ENCODE measurements at places on chromosomes 2 and 18. TPM values are rescaled to one million over a fixed set of nuclear protein-coding genes. Genes with fewer than 3 reads are reported as not detected.
A peak's percentile ranks its signal among the peaks of the same experiment; 100 is the strongest.

GRCh38 chr2:227340106-227340505 is 15.1 kb downstream of the MFF start:
- no peak for DNase-seq
- H3K4me3 ChIP-seq = no peak overlapping the region
- H3K36me3 ChIP-seq = peaks cover 51% of the 10 kb centered on the region
- H3K4me1 ChIP-seq = no peaks in the 10 kb centered on the region
- H3K27ac ChIP-seq = no peak overlapping the region

Gene HRH4
- total RNA-seq = 0.18 TPM

Gene HOXD11
- total RNA-seq = not detected

Gene VWC2L
- total RNA-seq = not detected

Gene COPS9
- total RNA-seq = 202 TPM

DNA sequence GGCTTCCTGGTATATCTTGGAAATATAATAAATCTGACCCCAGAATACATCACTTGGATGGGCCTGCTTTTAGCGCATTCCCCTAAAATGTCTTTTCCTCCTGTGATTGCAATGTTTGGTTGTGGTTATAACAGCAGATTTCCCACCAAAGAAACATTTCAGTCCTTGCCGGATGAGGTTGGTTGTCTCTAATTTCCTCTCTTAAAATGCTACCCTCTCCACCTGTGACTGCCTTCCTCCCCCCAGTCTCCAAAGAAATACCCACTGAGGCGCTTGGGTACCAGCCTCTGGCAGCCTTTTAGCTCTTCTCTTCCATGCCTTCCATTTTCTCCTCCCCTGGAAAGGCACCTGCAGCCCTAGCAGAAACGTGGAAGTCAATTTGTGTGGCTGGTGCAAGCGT is 102.1 kb upstream of the SIX3 start:
- H3K4me3 ChIP-seq = no peak overlapping the region
- H3K27me3 ChIP-seq = no peaks in the 10 kb centered on the region
- no peak for DNase-seq
- no peaks in the 10 kb centered on the region for H3K36me3 ChIP-seq

Gene KCNG3
- 2.1 TPM for total RNA-seq

Gene ACTG2
- total RNA-seq = not detected

Gene LYPD6B
- total RNA-seq = 10.0 TPM

Gene RFX8
- not detected for total RNA-seq

Gene PDE11A
- 1.4 TPM for total RNA-seq

GRCh38 chr2:114699423-114699944 is 257.0 kb downstream of the DPP10 start:
- no peak for DNase-seq
- no peaks in the 10 kb centered on the region for H3K27me3 ChIP-seq
- no peaks in the 10 kb centered on the region for H3K36me3 ChIP-seq
- H3K27ac ChIP-seq = no peak overlapping the region
- H3K4me1 ChIP-seq = no peaks in the 10 kb centered on the region

DNA sequence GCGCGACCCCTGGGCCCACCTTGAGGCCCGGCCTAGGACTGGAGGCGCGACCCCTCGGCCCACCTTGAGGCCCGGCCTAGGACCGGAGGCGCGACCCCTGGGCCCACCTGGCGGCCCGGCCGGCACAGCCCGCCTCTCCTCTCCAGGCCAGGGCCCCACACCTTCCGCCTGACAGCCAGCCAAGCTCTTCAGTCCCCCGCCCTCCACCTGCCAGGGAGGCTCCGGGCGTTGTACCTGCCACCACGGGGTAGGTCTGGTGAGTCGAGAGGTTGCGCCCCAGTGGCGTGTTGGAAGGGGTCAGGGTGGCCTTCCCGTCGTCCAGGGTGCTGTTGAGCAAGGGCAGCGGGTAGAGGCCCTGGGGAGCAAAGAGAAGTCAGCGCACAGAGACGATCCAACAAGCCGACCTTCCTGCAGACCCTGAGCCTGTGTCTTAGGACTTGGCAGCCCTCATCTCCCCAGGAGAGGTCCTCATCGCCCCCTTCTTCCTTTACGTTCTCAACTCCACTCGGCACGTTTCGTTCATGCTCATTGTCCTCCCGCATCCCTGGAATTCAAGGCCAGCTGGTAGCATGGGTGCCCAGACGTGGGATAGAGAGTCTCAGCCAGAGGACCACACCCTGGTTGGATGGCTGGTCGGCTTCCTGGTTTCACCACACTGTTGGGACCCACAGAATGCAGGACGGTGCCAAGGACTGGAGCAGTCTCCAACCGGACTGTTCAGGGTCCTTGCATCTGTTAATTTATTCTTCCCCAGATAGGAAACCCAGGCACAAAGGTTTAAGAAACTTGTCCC is 42.2 kb downstream of the PAX8 start:
- H3K27me3 ChIP-seq = no peaks in the 10 kb centered on the region
- peak overlapping the region; percentile 66 for H3K4me3 ChIP-seq
- peaks cover 54% of the 10 kb centered on the region for H3K4me1 ChIP-seq
- peak; percentile 41 for DNase-seq
- H3K36me3 ChIP-seq = peaks cover 8% of the 10 kb centered on the region

GRCh38 chr2:204898928-204899640 is 353.8 kb downstream of the PARD3B start:
- no peak overlapping the region for H3K27ac ChIP-seq
- H3K27me3 ChIP-seq = no peaks in the 10 kb centered on the region
- H3K4me3 ChIP-seq = no peak overlapping the region
- H3K36me3 ChIP-seq = no peaks in the 10 kb centered on the region

Gene LOXL3
- 3.1 TPM for total RNA-seq

DNA sequence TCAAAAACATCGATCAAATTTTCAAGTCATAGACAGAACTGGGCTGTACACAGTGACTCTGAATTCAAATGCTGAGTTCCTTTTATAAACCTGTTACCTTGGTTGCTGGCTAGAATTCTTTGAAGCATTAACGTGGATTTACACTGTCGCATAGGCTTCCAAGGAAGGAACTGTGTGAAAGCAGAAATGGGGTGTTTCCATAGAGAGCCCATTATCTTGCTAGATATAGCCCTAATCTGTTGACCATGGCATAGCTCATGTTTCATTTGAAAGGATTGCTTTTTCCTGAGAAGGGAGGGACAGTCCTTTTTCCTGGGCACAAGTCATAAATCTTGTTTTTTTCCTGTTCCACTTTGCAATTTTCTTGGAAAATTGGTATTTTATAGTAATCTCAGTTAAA is 73.8 kb upstream of the NEUROD1 start:
- H3K27me3 ChIP-seq = no peaks in the 10 kb centered on the region
- no peak overlapping the region for H3K27ac ChIP-seq
- H3K4me3 ChIP-seq = no peak overlapping the region
- no peaks in the 10 kb centered on the region for H3K36me3 ChIP-seq

GRCh38 chr2:54630858-54631497 is 92.5 kb upstream of the EML6 start:
- H3K36me3 ChIP-seq = peaks cover 69% of the 10 kb centered on the region
- no peaks in the 10 kb centered on the region for H3K4me1 ChIP-seq
- no peak overlapping the region for H3K4me3 ChIP-seq
- no peak for DNase-seq
- no peak overlapping the region for H3K27ac ChIP-seq

Gene ARHGAP15
- not detected for total RNA-seq

Gene ASNSD1
- total RNA-seq = 14.8 TPM

DNA sequence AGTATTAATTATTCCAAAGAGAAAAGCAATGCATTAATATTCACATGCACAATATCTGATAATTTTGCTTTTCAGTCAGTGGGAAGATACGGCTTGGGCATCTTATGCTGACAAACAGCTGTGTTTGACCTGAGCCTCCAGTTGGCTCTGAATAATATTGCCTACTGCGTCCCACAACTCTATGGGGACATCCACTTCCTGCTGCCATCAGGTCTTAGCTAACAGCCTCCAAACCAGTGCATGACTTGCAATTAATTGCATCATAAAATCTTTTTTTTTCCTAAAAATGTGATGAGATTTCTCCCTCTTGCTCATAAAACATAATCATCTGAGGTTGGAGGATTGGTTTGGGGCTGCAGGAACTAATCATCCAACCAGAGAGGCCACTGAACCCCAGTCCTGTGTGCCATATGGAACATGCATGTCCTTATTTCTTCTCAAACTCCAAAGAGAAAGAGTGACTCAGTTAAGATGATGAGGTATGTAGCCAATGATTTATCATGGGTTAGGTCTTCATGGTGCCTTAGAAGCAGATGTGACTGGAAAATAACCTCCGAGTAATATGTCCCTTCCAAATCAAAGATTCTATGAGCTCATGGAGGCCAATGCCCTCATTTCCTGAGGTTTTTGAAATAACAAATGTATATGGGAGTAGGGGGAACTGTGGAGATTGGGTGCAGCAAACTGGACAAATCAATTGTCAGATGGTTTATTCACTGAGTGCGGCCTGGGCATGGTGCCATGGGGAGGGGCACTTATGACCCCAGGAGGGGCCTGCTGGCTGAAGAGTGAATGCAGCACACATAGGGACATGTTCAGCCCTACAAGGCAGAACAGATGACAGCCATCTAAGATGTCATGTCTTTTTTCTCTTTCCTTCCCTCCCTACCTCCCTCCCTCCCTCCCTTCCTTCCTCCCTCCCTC is 39.4 kb downstream of the EDAR start:
- DNase-seq = no peak
- H3K27ac ChIP-seq = no peak overlapping the region
- 0 out of 2 replicates have a peak, but pooled peaks cover 7% of the 10 kb centered on the region for H3K27me3 ChIP-seq
- H3K4me3 ChIP-seq = no peak overlapping the region

Gene DSC1
- 0.09 TPM for total RNA-seq

DNA sequence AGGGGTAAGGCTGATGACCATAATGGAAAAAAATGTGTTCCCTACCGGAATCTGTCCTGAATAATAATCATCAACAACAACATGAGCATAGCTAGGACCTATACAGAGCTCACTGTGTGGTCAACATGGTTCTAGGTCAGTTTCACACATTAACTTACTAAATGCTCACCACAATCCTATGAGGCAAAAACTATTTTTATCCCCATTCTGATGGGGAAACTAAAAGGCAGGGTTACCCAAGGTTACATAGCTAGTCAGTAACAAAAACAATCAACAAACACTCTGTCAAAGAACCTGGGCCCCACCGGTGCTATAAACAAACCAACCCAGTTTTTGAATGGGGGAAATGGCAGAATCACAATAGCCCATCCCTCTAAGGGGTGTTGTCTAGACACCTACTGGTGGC is 40.1 kb downstream of the AOX1 start:
- H3K36me3 ChIP-seq = no peaks in the 10 kb centered on the region
- no peaks in the 10 kb centered on the region for H3K27me3 ChIP-seq
- H3K27ac ChIP-seq = no peak overlapping the region
- H3K4me1 ChIP-seq = peaks cover 12% of the 10 kb centered on the region
- DNase-seq = no peak

- no peaks in the 10 kb centered on the region for H3K36me3 ChIP-seq
- no peak for DNase-seq
- no peak overlapping the region for H3K27ac ChIP-seq
- H3K27me3 ChIP-seq = peaks cover 68% of the 10 kb centered on the region
- no peaks in the 10 kb centered on the region for H3K4me1 ChIP-seq
- H3K4me3 ChIP-seq = no peak overlapping the region
Measured at GRCh38 chr2:7951490-7951889, 730.4 kb upstream of the ID2 start.

DNA sequence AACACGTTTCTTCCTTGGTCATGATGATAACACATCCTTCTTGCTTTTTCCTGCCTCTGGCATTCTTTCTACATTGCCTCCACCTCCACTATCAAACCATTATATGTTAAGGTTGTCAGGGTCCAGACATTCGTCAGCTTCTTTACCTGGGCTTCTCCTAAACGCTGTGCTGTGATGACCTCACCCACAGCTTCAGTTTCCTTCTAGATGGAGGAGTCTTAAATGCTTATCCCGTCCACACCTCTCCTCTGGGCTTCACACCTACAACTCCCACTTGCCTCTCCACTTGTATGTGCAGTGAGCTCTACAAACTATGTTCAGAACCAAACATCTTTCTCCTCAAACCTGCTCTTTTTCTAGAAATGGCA is 666 bp upstream of the STAT1 start:
- no peak overlapping the region for H3K27ac ChIP-seq
- no peak for DNase-seq
- no peaks in the 10 kb centered on the region for H3K36me3 ChIP-seq
- H3K27me3 ChIP-seq = no peaks in the 10 kb centered on the region
- H3K4me1 ChIP-seq = peaks cover 4% of the 10 kb centered on the region
- peak overlapping the region; percentile 78 for H3K4me3 ChIP-seq

Gene LYG2
- total RNA-seq = not detected

Gene ALPI
- not detected for total RNA-seq

DNA sequence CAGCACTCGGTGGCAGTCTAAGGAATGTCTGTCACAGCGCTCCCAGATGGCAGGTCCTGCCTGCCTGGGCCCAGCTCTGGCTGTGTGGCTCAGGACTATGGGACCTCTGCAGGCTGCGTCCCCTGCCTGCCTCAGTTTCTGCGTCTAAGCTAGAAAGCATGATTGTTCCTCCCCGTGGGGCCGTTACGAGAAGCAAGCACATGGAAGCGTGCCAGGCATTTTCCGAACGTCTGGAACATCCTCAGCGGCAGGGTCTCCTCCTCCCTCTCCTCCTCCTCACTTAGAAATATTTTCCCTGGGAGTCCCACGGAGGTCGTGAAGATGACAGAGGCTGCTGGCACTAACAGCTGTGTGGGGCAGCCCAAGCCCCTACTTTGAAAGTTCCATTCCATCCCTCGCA is 43.3 kb downstream of the LRRFIP1 start:
- H3K4me3 ChIP-seq = no peak overlapping the region
- no peaks in the 10 kb centered on the region for H3K36me3 ChIP-seq
- no peaks in the 10 kb centered on the region for H3K4me1 ChIP-seq
- DNase-seq = no peak
- H3K27me3 ChIP-seq = no peaks in the 10 kb centered on the region

Gene ITGA6
- 213 TPM for total RNA-seq

DNA sequence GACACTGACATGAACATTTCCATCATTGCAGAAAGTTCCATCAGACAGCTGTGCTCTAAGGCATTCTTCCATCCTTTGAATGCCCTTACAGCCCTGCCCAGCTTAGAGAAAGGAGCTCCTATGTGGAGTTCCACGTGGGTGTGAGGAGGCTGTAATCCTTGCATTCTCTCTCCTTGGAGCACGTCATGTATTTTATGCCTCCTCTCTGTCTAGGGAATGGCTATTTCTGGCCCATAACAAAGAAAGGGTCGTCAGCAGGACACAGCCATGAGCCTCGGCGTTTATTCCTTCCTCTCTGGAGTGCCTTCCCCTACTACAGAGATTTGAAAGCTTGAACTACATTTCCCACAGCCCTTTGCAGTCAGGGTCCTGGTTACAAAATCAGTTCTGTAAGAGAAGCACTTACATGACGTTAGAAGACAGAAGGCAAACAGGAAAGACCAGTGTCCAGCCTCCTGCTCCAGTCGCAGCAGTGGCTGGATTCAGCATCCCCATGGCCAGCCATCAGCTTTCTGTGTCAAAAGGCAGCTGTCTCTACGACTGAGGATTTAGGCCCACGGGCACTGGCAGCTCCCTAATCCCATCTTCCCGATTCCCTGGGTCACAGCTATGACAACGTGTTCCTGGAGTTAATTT is 234.9 kb downstream of the TFCP2L1 start:
- H3K27me3 ChIP-seq = peaks cover 15% of the 10 kb centered on the region
- H3K36me3 ChIP-seq = no peaks in the 10 kb centered on the region
- no peak overlapping the region for H3K4me3 ChIP-seq
- no peak for DNase-seq
- no peak overlapping the region for H3K27ac ChIP-seq

- no peaks in the 10 kb centered on the region for H3K36me3 ChIP-seq
- no peaks in the 10 kb centered on the region for H3K27me3 ChIP-seq
- H3K27ac ChIP-seq = peak overlapping the region; percentile 49
- no peak for DNase-seq
Measured at GRCh38 chr2:96875498-96876268, 5.8 kb upstream of the SEMA4C start.

Gene ALPP
- 47.5 TPM for total RNA-seq
